Stimulated activated CD4-positive, alpha-beta T cell treated with anti-CD3 and anti-CD28 coated beads, Interleukin-2, amount 100 ng/mL, for 48 hours (primary cell): ENCODE measurements at places on chromosomes 2 and 18.

DNA sequence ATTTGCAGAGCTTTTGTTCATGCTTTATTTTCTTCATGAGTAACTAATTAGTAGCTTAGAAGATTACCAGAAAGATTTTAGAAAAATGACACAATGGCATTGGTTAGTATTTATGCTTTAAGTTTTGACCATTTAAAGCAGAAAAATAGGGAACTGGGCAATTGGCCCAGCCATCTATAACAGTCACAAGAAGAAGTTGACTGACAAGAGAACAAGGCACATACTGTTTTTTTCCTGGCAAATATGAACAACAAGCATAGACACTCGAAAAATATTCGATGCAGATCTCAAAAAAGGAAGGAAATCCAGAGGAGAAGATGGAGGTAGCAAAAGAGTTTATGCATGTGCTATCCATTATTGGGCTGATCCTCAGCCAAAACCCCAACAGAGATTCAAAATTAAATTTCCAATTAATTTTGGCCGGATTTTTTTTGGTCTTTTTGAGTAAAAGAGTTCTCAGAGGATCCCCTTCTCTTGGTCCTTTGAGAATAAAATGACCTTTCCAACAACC lies 200.8 kb upstream of the SLC35G4 start:
- DNase-seq, result no peak

DNA sequence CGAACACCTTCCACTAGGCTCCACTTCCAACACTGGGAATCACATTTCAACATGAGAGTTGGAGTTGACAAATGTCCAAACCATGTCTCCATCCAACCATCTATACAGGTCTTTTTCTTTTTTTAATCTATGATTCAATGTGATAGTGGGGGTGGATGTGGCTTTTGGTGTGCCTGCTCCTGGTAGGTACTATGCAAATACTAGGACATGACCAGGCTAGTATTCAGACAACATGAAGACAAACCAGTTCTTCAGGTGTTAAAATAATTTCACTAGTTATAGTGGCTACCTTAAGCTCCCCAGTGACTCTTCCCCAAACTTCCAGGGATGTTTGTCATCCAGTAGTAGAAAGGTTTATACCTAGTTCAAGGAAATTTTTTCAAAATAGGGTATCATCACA lies 387.5 kb downstream of the CDH2 start:
- no peak for DNase-seq

DNA sequence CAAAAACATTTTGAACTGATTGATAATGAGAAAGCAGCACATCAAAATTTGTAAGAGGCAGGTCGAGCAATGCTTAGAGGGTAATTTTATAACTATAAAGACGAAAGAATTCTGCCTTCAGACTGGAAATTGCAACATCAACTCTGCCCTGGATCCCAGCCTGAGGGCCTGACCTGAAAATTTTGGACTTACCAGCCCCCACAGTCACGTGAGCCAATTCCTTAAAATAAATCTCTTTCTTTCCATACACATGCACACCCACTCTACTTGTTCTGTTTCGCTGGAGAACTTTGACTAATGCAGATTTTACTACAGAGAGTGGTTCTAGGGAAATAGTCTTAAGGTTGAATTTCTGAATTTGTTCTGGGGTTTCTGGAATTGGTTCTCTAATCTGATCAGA lies 14.6 kb upstream of the ACOXL start:
- DNase-seq, result no peak

DNA sequence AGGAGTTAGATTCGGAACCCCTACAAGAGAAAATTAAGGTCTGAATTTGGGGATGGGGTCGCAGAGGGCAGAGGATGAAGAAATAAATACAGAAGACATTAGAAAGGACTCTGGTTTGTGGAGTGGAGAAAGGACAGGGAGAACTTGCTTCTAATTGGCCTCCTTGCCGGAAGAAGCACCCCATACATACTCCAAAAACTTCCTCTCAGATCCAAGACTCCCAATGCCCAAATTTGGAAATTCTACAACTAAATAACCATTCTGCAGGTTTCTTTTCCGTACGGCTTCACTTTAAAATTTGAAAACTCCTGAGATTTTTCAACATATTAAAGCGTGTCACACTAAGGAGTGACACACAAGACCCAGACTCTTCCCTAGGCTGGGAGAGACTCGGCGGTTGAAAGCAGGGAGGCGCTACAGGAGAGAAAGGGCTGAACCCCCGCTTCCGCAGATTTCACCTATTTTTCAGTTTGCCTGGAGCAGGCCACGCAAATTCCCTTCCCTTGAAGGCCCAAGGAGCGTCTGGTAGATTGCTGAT lies 478 bp downstream of the CLHC1 start:
- DNase-seq, result no peak

- DNase-seq, result no peak
These were observed 225.7 kb upstream of the ST6GAL2 start for GRCh38 chr2:107111623-107112022.

DNA sequence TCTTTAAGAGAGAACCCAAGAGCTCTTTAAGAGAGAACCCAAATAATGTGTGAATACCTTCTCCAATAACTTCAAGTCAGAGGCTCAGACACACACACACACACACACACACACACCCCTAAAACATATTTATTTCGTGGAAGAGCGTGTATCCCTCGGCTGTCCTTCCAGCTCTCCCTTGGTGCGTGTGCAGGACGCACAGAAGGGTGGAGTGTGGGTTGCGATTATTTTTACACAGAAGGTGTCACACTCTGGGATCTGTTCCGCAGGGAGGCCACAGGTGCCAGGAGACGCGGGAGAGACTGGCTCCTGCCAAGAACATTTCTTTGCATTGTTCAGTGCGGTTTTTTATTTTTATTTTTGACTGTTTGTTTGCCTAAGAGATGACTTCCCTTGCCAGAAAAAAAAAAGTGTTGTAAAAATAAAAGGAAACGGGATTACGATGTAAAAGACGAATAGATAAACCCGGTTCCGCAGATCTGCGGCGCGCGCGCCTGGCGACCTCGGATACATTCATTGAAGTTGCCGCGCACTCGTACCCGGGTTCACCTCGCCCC lies 47.3 kb upstream of the ATP6V1B1 start:
- no peak for DNase-seq

- DNase-seq, result no peak
These were observed 116.0 kb downstream of the ABCA12 start for GRCh38 chr2:215022418-215022817.
